ENCODE measurements at places on chromosomes 4 and X.
A peak's percentile ranks its signal among the peaks of the same experiment; 100 is the strongest.

GRCh38 chr4:123785538-123785937 is 388.9 kb downstream of the SPRY1 start:
- H3K27me3 ChIP-seq = no peaks in the 10 kb centered on the region
- no peak overlapping the region for H3K4me3 ChIP-seq
- H3K36me3 ChIP-seq = no peaks in the 10 kb centered on the region
- no peak for DNase-seq

GRCh38 chrX:73903941-73904340 is 340.9 kb downstream of the CHIC1 start:
- no peaks in the 10 kb centered on the region for H3K36me3 ChIP-seq
- no peaks in the 10 kb centered on the region for H3K27me3 ChIP-seq
- H3K27ac ChIP-seq = no peak overlapping the region
- no peak for DNase-seq
- no peak overlapping the region for H3K4me3 ChIP-seq

DNA sequence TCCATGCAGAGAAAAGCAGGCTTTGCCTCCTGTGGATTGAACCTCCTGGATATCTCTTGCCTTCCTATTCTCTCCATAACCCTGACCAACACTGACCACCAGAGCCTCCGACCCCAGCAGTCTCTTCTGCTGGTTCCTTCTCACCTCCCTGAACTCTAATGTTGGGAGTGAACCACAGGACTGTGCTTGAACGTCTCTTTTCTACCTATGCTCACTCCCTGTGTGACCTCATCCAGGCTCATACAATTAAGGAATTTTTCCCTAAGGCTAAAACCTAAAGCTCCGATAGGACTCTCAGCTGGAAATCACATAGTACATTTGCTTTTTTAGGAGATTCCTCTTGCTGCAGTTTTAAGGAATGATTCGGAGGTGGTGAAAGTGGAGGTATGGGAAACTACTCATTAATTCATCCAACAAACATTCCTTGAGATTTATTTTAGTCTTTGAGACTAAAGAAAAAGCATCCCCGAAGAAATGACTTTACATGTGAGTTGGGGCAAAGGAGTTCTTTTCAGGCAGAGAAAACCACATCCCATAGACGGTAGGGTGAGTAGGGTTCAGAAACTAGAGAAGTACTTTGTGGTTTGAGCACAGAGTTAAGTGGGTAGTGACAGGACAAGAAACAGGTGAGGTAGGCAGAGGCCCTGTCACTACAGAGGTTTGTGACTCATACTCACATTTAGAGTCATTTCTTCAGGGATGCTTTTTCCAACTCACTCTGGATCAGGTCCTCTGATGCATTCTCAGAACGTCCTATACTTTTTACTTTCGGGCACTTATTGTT is 30.8 kb downstream of the NDNF start:
- peaks cover 20% of the 10 kb centered on the region for H3K4me1 ChIP-seq
- H3K36me3 ChIP-seq = no peaks in the 10 kb centered on the region
- no peaks in the 10 kb centered on the region for H3K27me3 ChIP-seq
- H3K27ac ChIP-seq = peak overlapping the region; percentile 12
- H3K4me3 ChIP-seq = no peak overlapping the region

- H3K36me3 ChIP-seq = no peaks in the 10 kb centered on the region
- no peak overlapping the region for H3K27ac ChIP-seq
- no peaks in the 10 kb centered on the region for H3K27me3 ChIP-seq
- no peaks in the 10 kb centered on the region for H3K4me1 ChIP-seq
Observed at GRCh38 chr4:38157592-38157991, 197.4 kb downstream of the PTTG2 start.

- DNase-seq = no peak
- H3K4me3 ChIP-seq = no peak overlapping the region
- no peak overlapping the region for H3K27ac ChIP-seq
- H3K36me3 ChIP-seq = no peaks in the 10 kb centered on the region
- peaks cover 23% of the 10 kb centered on the region for H3K4me1 ChIP-seq
- no peaks in the 10 kb centered on the region for H3K27me3 ChIP-seq
Observed at GRCh38 chr4:76028350-76028765, 5.1 kb upstream of the CXCL10 start.

DNA sequence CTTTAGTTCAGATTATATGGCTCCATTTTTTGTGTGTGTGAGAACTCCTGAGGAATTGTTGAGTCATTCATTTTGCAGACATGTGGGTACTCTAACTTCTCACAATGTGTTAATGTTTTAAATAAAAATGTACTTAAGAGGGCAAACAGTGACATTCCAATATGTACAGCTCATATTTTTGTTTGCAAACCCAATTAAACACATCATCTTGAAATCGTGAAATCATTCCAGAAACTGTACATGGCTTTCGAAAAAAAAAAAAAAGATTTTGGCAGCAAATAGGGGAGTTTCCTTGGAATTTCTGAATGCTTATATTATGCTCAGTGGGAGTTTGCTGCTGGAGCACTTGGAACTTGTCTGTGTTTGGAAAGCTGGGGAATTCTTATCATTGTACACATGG is 85.0 kb downstream of the HPGD start:
- H3K4me3 ChIP-seq = no peak overlapping the region
- no peak for DNase-seq
- H3K27me3 ChIP-seq = no peaks in the 10 kb centered on the region
- H3K27ac ChIP-seq = no peak overlapping the region

- H3K4me3 ChIP-seq = no peak overlapping the region
- H3K4me1 ChIP-seq = no peaks in the 10 kb centered on the region
- H3K27me3 ChIP-seq = no peaks in the 10 kb centered on the region
Observed at GRCh38 chrX:50691820-50692219, 122.2 kb downstream of the SHROOM4 start.

GRCh38 chr4:147594107-147594506 is 23.1 kb upstream of the TMEM184C start:
- no peaks in the 10 kb centered on the region for H3K36me3 ChIP-seq
- no peaks in the 10 kb centered on the region for H3K4me1 ChIP-seq
- H3K27ac ChIP-seq = no peak overlapping the region
- no peaks in the 10 kb centered on the region for H3K27me3 ChIP-seq

GRCh38 chrX:123193101-123193500 is 9.0 kb downstream of the GRIA3 start:
- no peak overlapping the region for H3K4me3 ChIP-seq
- H3K36me3 ChIP-seq = no peaks in the 10 kb centered on the region
- H3K27me3 ChIP-seq = no peaks in the 10 kb centered on the region
- DNase-seq = no peak

GRCh38 chr4:173272314-173272713 is 61.8 kb downstream of the HMGB2 start:
- DNase-seq = no peak
- no peak overlapping the region for H3K27ac ChIP-seq
- no peaks in the 10 kb centered on the region for H3K27me3 ChIP-seq

DNA sequence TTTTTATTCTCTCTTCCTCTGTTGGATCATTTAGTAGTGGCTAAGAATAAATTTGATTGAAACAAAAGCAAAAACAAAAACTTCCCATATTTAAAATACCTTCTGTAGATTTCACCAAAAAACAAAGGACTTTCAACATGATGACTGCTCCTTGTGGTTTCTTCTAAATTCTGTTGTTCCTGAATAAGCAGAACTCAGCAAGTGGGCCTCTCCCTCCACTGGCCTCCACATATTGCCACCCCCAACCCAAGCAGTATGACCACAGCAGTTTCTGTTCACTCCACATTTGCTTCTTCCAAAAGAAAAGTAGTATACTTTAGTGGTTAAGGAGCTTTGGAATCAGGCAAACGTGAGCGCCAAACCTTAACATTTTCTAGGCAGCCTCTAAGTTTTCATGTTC is 114.7 kb downstream of the COX18 start:
- peak overlapping the region; percentile 21 for H3K27ac ChIP-seq
- no peak overlapping the region for H3K4me3 ChIP-seq
- H3K4me1 ChIP-seq = 0 out of 2 replicates have a peak, but pooled peaks cover 5% of the 10 kb centered on the region
- H3K27me3 ChIP-seq = no peaks in the 10 kb centered on the region

All from MM.1S (cell line).